ENCODE measurements at places on chromosomes 4 and X.

- no peak for DNase-seq
These were observed 151.8 kb downstream of the CCNG2 start for GRCh38 chr4:77308843-77309242.

- no peak for DNase-seq
These were observed 283.9 kb downstream of the IDS start for GRCh38 chrX:149221230-149221629.

DNA sequence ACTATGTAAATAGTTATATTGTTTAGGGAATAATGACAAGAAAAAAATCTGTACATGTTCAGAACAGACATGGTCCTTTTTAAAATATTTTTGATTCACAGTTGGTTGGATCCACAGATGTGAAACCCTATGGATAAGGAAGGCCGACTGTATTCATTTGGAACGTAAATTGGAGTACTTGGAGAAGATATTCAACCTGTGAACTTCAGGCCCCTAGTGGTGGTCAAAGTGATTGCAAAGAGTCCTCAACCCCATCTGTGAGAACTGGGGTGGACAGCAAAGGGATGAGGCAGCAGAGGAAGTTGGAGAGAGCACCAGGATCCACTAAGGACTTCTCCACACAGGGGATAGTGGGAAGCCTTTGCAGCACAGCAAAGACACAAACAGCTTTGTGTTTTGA is 6.2 kb upstream of the CXCL13 start:
- no peak for DNase-seq

DNA sequence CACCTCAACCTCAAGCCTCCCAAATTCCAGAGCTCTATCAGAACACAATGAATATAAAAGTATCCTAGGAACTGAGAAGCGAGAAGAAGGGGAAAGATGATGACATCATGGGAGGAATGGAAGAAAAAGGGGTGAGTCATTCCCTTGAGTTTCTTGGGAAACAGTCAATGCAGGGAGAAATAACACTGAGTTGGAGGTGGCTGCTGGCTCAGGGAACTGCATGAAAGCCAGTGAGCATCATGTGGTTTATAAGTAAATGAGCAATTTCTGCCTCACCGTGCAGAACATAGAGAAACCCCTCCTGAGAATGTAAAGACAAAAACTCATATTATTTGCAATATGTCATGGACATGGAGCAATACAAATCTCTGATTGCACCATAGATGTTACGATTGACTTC is 73.3 kb downstream of the SHOX start:
- no peak for DNase-seq

DNA sequence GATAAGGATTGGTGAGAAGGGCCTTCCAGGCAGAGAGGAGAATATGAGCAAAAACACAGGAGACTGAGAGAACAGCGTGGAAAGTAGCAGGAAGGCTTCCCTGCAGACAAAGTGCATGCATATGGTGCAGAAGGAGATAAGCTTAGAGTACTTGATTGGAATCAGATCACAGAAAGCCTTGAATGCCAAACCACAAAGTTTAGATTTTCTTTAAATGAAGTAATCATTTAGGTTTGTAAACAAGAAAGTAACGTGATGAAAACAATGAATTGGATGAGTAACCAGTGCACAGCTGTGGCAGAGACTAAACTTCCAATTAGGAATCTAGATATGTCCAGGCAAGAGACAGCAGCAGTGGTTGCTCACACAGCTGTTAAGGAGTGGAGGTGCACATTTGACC is 83.8 kb upstream of the C1QTNF7 start:
- DNase-seq = no peak

DNA sequence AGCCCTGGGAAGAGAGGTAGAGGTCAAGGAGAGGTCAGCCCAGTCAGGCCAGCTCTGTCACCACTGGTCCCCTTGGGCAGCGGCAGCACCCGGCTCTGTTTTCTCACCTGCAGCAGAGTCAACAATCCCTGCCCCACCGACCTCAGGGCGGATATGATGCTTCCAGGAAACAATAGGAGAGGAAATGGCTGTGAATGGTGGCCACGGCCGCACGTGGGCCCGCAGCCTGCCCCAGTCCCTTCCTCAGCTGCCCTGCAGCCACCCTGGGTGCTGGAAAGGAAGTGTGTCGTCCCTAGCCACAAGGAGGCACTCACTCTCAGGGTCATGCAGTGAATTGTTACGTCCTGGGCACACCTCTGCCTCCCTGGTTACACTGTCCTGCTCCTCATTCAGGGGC is 92.5 kb upstream of the ENPP6 start:
- DNase-seq = no peak

GRCh38 chr4:115596265-115597001 is 483.0 kb upstream of the NDST4 start:
- DNase-seq = no peak

DNA sequence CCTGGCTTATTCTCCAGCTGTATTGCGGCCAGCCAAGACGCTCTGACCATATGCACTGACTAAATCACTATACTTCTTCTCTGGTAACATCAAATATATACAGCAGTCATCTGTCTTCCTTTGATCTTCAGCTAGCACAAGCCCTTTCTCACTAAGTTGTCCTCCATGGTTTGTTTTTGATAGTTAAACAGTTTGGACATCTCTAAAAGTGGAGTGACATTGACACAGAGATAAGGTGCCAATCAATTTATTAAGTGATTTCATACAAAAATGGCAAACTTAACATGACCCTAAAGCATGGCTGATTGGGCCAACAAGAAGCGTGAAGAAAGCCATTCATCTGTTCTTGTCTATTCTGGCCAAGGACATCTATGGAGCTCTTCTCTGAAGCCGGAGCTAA is 334.9 kb downstream of the NKX6-1 start:
- no peak for DNase-seq

DNA sequence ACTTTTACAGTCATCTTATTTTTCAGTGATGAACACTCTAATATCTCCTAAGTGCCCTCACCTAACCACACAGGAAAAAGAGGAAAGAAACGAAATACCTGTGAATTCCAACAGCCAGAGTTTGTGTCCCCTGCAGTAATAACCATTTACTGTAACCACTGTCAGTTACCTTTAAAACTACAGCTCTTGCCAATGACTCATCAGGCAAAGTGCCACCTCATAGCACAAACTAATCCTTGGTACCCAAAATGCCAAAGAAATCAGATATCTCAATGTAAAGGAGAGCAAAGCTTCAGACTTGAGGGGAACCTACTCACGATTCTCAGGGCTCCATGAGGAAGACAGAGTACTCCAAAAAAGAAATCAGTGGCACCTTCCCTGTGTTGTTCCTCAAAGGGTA is 146.5 kb downstream of the NDST3 start:
- no peak for DNase-seq

- DNase-seq = no peak
These were observed 285.8 kb upstream of the TRPC5 start for GRCh38 chrX:112368371-112368770.

DNA sequence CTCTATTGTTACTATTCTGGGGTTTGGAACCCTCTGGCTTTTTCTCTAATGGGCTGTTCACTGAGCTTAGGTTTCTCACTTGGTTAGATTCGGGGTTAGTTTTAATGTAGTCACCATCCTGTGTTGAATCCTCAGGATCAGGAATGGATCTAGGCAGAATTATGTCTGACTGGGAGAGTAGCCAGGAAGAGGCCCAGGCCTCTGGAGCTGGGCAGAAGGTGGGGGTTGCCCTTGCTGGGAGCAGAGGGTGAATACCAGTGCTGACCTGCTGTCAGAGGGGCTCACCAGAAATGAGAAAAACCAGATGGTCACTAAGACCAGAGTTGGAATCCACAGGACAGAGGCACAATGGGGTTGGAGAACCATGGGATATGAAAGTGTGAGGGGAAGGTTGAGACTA is 126.6 kb upstream of the SLC4A4 start:
- no peak for DNase-seq

- no peak for DNase-seq
These were observed 172.4 kb downstream of the PDGFC start for GRCh38 chr4:156799121-156799589.

DNA sequence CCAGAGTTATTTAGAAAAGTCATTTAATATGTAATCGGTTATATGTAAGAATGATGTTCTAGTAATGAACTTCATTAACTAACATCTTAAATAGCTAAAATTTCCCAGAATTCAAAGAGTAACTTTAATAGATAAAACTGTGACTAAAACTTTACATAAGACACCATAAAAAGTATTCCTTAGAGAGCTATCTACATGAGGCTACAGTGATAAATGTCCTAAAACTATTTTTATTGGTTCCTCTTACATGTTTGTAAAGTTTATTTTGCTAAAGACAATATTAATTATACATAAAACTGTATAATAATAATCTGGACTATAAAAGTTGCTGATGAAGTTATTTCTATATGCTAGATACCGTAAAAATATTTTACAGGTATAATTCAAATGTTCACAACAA is 897.7 kb upstream of the EPHA5 start:
- no peak for DNase-seq

GRCh38 chr4:24150034-24150433 is 260.2 kb upstream of the PPARGC1A start:
- DNase-seq = no peak

GRCh38 chr4:110998320-110998719 is 375.4 kb upstream of the PITX2 start:
- no peak for DNase-seq

DNA sequence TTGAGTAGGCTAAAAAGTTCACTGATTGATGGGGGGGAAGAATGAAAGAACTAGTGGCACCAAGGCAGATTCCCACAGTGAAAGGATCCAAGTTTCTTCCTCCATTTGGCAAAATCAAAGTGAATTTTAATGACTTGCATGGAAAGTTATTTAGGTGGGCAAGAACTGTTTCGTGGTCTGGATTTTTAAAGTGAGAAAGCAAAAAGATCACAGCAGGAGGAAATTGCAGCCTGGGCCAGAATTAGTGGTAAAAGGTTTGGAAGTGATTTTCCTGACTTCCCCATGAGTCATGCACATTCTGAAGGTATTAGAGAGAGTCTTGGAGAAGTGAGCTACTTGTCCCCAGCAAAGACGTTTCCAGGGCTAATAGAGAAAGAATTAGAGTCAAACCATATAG is 207.8 kb downstream of the ANTXR2 start:
- no peak for DNase-seq

GRCh38 chr4:115272185-115272584 is 158.8 kb upstream of the NDST4 start:
- no peak for DNase-seq

GRCh38 chr4:151322570-151322969 is 2.8 kb downstream of the SH3D19 start:
- no peak for DNase-seq

DNA sequence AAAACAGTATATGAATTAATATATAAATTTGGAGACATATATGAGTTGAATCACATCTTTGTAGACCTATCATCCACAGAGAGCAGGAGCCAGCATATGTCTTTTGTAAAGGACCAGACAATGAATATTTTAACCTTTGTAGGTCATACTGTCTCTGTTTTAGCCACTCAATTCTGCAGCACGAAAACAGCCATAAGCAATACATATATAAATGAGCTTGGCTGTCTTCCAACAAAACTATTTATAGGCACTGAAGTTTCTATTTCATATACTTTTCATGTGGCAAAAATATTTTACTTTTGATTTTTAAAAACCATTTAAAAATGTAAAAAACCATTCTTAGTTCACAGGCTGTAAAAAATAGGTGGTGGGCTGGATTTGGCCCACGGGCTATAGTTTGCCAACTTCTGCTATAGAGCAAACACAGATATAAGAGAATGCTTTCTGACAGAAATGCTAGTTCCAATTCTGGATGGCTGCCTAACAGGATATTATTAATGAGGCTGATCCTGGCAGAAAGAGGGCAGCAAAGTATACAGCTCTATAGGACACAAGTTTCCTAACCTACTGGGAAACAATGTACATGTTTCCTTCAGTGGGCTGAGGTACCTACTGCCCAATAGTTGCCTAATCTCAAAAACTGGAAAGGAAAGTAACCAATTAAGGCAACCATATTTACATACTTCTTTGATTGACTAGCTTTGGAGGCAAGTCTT is 58.1 kb upstream of the UCP1 start:
- no peak for DNase-seq

All from stimulated activated CD4-positive, alpha-beta T cell treated with anti-CD3 and anti-CD28 coated beads, Interleukin-1b, Interleukin-23, amount 100 ng/mL, for 4 hours (primary cell).